ENCODE measurements at places on chromosomes 13 and 19.

DNA sequence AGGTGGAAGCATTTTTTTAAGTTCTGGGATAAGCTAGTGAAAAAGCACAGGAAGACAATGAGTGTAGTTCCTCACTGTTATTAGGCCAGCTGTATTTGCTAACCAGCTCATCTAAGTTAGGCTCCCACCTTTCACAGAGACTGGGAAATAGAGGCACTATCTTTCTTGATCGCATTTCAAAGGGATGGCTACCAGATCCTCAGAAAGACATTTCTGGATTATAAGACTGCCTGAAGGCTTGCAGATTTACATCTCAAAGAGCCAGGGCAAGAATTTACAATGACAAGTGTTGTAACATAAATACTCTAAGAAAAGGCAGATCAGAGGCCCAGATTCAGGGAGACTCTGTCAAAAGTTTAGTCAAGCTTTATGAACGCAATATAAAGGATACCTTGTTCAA is 1005.5 kb downstream of the PCDH9 start:
- DNase-seq, result no peak

DNA sequence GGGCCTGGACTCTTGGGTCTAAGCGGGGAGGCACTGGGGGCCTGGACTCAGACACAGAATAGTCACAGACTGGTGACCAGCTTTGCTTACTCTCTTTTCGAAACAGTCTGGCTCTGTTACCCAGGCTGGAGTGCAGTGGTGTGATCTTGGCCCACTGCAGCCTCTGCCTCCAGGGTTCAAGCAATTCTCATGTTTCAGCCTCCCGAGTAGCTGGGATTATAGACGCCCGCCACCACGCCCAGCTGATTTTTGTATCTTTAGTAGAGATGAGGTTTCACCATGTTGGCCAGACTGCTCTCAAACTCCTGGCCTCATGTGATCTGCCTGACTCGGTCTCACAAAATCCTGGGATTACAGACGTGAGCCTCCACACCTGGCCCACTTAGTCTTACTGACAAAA is 11.1 kb downstream of the MED25 start:
- DNase-seq, result no peak

- peak; percentile 98 for DNase-seq
These were observed at the start of gene GTPBP3 for GRCh38 chr19:17336872-17337674. Gene GTPBP3, plus strand, starts transcription at chr19:17337553. Its CDS starts 59 bp downstream, at chr19:17337612.

- no peak for DNase-seq
These were observed 48.1 kb downstream of the IRS2 start for GRCh38 chr13:109738298-109738746.

DNA sequence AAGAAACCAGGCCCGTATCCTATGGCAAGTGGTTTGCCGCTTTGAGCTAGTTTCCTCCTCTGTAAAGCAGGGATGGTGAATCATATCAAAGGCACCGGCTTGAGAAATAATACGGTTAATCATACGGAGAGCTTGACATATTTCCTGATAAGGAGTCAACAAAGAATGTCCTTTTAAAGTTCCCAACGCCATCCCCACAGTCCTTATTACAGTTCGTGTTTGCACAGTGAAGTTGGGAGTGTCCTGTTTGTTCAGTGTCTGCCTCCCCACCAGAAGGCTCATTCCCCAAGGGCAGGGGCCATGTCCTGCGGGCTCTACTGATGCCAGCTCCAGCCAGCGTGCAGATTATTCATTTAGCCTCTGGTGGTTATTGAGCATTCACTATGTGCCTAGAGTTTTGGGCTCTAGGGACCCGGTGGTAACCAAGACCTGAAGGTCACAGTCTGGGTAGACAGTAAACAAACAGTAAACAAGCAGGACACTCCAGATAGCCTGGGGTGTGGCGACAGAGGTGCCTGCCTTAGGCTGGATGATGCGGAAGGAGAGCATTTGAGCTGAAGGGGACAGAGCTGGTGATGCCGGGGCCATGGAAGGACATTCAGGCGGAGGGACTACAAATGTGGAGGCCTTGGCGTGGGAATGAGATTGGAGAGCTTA is 6.3 kb downstream of the GRAMD1A start:
- no peak for DNase-seq

DNA sequence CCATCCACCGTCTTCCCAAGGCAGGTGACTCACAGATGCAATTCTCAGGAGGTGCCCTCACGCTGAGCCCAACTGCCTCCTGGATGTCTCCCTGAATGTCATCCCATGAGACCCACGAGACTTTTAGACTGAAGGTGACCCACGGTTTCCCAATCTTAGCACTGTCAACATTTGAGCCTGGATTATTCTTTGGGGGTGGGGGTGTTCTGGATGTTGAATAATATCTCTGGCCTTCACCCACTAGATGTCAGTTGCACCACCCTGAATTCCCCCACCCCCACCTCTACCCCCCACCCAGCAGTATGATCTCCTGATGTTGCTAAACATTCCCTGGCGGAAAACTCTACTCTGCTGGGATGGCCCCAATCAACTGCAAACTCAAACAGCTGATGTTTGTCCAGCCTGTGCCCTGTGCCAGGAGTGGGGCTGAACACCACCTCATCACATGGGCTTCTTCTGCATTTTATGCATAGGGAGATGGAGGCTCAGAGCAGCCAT is 2.2 kb upstream of the CYP4F22 start:
- no peak for DNase-seq

DNA sequence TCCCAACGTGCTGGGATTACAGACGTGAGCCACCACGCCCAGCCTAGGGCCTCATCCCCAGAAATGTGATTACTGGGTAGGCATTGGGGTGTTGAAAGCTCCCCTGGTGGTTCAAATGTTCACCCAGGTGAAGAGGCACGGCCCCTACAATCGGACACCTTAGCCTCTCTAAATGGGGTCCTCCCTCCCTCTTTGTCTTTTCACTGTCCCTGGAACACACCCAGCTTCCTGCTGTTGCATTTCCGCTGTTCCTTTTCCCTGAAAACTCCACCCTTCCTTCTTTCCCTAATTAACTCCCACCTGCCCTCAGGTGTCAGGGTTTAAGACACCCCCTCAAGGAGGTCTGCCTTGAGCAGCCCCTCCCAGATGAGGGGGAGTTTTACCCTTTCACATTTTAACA is 3.6 kb upstream of the PRODH2 start:
- no peak for DNase-seq

DNA sequence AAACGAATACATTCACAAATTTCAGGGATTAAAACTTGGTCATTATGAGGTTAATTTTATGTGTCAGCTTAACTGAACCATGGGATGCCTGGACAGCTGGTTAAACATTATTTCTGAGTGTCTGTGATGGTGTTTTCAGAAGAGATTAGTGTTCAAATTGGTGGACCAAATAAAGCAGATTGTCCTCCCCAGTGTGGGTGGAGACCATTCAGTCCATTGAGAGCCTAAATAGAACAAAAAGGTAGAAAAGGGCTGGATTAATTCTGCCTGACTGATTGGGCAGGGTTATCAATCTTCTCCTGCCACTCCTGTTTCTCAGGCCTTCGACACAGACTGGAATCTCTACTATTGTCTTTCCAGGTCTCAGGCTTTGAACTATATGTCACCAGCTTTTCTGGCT is 203.8 kb upstream of the SLITRK6 start:
- no peak for DNase-seq

DNA sequence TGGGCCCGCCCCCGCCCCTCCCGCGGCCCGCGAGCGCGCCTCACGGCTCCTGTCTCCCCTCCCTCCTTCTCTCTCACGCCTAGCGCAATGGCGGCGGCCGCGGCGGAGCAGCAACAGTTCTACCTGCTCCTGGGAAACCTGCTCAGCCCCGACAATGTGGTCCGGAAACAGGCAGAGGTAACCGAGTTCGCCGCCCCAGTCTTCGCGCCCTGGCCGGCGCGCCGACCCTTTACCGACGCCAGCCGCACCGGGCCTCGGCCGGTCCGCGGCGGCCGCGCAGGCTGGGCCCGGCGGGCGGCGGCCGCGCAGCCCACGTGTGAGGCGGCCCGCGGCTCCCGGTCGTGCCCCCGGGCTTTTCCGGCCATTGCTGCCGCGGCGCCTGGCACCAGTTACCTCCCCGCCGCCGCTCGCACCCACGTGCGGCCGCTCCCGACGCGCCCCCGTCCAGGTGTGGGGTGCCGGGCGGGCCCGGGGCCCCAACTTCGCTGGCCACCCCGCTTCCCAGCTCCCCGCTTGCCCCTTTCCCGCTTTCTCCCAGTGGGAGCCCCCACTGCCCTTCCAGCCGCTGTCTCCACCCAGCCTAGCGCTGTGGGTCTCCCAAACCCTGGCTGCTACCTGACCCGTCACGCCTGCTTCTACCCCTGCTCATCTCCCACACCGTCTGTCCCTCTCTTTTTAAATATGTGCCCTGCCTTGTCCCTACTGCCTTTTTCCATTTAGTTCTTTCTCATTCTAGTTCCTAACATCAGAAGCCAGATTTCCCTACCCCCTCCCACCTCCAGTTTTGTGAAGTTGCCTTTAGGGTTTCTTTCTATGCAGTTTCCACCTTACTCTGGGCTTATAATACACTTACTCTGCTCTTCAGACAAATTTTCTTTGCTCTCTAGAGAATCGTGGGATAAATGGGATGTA is 23.4 kb downstream of the IPO5 start:
- DNase-seq, result no peak

- DNase-seq, result no peak
These were observed 216.3 kb upstream of the KLHL1 start for GRCh38 chr13:70324519-70324918.

DNA sequence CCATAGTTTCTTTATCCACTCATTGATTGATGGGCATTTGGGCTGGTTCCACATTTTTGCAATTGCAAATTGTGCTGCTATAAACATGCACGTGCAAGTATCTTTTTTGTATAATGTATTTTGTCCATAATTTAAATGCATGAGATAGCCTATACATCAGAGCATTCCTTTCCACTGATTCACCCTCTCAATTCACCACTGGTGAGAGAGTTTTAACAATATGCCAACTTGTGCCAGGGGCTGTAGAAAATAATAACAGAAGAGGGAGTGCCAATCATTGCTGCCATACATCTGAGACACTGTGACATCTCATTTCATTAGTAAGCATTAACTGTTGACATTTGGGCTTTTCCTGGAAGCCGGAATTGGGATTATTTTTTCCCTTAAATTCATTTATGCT is 125.1 kb downstream of the RAP2A start:
- DNase-seq, result no peak

GRCh38 chr19:32372726-32373517 is 27.5 kb downstream of the ZNF507 start:
- DNase-seq, result no peak

GRCh38 chr19:40231544-40232424 is 5.3 kb upstream of the CCNP start:
- DNase-seq, result no peak

DNA sequence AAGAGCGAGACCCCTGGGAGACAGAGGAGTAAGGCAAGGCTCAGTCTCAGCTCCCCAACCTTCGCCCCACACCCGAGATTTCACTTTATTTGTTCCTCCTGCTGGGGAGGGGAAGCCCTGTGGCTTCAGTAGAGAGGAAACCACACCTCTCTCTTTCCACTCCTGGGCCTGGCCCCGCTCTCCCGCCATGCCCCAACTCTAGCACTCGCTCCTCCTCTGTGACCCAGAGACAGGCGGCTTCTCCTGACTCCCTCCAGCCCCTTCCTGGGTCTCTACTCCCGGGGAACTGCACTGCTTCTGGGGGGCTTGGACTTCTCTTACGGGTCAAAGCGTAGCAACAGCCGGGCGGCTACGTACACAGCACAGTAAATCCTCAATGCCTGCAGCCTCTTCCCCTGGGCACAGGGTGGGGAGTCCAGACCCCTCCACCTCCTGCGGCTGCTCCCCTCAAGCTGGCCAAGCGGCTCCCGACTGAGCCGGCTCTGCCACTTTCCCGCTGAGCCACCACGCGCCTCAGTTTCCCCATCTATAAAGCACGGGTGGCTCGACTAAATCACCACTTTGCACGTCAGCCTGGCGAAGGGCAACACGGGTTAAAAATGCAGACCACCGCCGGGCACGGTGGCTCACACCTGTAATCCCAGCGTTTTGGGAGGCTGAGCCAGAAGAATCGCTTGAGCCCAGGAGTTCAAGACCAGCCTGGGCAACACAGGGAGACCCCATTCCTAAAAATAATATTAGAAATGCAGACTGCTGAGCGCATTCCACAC is 1.4 kb downstream of the RNF126 start:
- DNase-seq, result no peak

DNA sequence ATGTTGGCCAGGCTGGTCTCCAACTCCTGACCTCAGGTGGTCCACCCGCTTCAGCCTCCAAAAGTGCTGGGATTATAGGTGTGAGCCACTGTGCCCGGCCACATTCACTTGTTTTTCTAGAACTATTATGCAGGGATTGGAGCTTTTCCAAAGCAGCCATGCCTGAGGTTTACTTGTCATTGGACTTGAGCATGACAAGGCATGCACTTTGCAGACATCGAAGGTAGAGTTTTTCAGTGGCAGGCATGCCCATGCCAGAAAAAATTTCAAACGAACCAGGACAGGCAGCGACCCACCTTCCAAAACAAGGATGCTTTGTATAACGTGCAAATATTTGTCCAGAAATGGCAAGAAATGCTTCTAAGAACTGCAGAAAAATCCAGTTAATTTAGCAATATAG is 17.7 kb downstream of the PNMA8A start:
- DNase-seq, result no peak
